GM13976 (cell line): ENCODE measurements at places on chromosomes 4 and X.

DNA sequence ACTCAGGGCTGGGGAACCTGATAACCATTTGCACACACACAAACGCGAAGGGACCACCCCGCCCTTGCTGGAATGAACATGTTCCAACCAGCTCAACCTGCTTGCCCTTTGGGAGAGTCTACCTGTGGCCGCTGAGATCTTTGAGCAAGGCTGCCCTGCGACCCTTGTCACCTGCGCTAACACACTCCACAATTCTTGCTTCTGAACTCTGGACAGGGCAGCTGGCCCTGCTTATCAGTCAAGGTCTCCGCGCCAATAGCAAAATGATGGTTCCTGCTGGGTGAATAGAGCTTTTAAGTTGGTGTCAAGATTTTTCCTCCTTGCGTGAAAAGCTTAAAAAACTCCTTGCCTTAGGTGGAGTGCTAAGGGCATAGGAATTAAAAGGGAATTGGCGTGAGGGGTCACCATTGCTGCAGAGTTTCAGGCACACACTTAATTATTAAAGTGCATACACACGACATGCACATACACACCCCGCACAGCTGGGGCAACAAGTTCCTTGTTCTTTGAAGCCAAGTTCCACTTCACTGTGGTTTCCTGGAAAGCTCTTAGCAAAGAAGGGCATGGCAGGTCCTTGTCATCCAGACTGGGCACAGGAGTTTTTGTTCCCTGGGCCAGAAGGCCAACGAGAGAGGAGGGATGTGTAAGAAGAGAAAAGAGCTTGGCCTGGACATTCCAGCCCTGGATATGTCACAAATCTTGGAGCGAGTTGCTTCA is 207.7 kb downstream of the STIM2 start:
- DNase-seq = no peak

GRCh38 chr4:165476214-165477098 is 97.6 kb downstream of the CPE start:
- no peak for DNase-seq

DNA sequence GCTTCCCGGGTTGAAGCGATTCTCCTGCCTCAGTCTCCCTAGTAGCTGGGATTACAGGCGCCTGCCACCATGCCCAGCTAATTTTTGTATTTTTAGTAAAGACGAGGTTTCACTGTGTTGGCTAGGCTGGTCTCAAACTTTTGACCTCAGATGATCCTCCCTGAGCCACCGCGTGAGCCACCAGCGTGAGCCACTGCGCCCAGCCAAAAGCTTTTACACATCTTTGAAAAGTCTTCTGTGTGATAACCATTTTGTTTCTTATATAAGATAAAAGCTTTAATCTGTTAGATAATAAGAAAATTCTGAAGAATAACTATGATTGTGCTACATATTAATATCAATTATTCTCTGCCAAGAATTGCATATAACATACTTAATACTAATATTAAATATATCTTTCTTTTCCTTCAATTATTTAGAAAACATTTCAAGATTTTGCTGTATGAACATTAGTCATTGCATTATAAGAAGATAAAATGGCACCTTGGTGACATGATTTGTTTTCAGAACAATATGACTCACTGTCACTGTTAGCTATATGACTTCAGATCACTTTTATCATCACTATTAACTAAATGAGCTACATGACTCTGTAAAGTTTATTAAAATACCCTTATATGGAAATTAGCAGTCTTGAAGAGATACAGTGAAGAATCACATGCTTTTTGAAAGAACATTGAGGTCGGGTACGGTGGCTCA is 33.4 kb downstream of the RUFY3 start:
- no peak for DNase-seq

GRCh38 chr4:77104388-77104787 is 28.6 kb upstream of the CCNI start:
- DNase-seq = no peak

DNA sequence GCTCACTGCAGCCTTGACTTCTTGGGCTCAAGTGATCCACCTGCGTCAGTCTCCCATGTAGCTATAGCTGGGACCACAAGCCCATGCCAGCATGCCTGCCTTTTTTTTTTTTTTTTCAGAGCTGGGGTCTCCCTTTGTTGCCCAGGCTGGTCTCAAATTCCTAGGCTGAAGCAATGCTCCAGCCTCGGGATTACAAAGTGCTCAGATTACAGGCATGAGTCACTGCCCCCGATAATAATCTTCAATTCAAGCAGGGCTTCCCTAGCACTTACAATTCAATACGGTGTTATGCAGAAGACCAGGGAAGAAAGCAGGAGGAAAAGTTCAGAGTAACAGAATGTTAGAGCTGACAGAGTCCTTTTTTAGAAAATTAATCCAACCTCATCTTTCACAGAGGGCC is 26.1 kb downstream of the OTOP1 start:
- DNase-seq = no peak

DNA sequence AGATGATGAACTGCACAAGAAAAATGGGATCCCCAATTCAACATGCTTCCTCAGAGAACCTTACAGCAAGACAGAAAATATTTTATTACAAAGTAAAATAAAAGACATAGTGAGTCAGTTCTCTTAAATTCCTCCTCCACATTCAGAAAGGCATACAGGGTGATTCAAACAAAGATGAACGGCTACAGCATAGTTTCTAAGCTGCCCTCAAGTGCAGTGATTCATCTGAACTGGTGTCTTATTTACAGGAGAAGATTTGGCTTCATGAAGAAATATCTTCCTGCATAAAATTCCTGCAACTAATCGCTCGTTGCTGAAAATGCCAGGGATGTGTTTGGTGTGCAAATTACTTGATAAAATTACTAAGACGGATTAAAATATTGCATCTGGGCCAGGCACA is 103.6 kb downstream of the PRKX start:
- no peak for DNase-seq

GRCh38 chrX:136387951-136388502 is 87.3 kb downstream of the ADGRG4 start:
- no peak for DNase-seq

DNA sequence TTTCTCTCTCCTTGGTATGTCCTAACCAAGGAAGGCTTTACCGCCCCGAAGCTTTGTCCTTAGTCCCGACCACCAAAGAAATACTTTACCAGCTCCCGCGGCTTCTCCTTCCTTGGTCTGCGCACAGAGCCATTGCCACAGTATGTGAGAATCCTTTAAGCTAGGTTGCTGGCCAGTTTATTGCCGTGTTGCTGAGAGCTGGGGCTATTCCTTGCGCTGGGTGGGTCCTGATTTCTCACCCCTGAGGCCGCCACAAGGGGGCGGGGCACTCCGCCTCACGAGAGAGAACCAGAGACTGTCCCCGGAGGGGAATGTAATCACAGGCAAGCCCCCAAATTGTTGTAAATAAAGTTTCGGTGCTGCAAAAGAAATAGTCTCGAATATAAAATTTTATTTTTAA is 331.0 kb upstream of the PCDH10 start:
- DNase-seq = no peak

DNA sequence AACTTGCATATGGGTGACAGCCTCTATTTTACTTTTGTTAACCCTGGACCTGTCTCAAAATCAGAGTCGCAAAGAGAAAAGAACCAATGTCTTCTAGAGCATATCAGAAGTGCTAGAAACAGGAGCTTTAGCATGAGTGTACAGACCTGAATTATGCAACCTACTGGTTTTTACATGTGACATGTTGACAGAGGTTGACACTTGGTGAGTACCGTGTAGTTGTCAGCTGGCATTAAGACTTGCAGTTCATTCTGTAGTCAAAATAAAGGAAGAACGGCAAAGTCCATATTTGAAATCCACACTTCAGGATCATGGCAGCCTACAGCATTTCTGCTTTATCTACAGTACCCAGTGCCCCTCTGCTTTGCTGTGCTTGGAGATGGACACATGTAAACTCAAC is 291.9 kb upstream of the TENM3 start:
- no peak for DNase-seq

DNA sequence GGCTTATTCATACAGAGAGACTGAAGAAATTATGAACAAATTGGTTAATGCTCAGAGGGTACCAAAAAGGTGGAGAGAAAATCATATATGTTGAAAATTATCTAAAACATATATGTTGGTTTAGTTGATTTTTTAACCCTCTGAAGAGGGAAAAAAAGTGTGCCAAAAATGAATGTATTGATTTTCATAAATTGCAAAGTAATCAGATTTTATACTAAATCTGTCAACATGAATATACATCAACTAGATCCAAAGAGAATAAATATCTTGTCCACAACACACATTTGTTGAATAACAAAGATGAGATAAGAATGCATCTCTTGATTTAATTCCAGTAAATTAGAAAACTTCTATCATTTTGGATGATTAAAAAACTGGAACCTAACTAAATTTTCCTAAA is 125.3 kb upstream of the TACR3 start:
- no peak for DNase-seq

DNA sequence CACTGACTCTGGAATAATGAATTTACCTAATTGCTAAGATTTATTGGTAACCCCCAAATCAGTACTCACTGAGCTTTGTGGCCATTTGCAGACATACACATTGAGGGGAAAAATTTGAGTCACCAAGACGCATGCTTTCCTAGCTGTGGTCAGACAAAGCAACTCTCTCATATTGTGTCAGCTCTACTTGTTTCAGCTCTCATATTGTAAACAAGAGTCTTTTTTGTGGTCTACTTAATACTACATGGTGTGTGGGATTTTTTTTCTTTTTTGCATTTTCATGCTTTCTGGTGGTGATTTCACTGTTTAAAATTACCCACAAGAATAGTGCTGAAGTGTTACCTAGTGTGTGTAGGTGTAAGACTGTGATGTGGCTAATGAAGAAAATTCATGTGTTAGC is 428.2 kb upstream of the GALNT7 start:
- no peak for DNase-seq

- DNase-seq = no peak
These were observed 26.7 kb upstream of the C1QTNF7 start for GRCh38 chr4:15400981-15401671.

DNA sequence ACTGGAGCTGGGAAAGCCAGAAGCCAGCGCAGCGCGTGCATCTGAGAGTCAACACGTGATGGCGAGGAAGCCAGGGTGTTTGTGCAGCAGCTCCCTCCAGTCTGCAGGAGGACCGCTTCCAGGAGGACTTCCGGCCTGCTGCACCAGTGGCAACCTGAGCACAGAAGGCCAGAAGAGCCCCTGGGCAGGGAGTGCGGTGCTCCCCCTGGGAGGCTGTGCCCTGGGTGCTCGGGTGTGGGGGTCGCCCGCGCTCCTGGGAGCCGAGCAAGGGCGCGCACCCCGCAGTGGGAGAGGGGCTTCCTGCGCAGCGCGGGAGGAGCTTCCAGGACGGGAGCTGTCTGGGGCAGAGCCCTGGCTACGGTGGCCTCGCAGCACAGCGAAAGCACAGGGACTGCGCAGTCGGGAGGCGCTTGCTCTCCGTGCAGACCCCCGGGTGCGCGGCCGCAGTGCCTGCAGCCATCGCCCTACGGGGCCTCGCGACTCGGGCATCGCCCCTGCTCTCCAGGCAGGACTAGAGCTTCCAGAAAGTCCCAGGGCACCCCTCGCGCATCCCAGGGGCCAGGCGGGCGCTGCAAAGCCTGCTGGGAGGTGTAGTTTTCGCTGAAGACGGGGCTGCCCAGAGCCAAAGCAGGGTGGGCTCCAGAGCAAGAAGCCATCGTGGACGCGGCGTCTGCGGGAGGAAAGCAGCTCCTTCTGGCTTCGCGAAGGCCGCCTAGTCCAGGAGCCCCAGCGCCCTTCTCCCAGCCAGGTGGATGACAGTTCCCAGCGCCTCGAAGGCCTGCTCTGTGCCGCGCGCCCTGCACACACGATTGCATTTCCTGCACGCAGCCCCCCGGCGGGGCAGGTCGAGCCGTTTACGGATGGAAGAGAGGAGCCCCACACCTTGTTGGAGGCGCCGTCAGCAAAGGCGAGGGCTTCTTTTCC is 24.1 kb upstream of the WFS1 start:
- DNase-seq = no peak

- no peak for DNase-seq
These were observed 55.5 kb upstream of the MAGED1 start for GRCh38 chrX:51837921-51838320.

GRCh38 chr4:173835903-173836302 is 305.9 kb upstream of the HAND2 start:
- DNase-seq = no peak

GRCh38 chrX:63363788-63364187 is 12.7 kb upstream of the SPIN4 start:
- DNase-seq = no peak

DNA sequence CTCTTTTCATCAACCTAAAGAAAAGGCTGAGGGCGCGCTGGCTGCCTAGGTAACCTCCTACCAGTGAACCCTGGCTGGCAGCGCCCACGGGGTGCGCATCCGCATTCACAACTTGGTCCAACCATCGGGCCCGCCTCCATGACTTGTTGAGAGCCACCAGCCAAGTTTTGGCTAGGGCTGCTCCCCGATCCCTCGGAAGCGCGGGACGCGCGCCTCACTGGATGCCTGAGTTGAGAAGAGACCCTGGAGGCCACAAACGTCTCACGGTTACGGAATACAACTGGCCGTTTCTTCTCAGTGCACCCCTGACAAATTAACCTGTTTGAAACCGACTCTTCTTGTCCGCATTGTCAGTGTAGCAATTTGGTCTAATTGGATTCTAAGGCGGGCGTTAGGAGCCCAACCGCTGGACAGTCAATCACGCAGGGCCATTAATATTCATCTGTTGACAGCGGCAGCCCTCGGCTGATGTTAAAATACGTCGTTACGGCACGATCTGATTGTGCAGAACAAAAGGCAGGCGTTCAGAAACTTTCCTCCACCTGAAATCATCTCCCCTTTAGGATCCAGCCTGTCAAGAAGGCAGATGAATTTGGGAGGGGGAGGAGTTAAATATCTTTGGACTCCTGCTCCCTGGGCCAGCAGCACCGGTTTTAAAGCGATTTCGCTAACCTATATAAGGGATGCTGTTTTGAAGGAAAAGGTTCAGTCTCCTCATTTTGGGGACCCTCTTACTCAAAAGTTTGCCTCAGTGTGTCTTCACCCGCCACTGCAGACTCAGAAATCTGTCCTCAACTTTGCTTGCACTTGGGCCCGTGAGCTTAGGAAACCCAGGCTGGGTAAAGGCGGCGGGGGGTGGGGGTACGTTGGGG is 1.2 kb downstream of the GPC3 start:
- DNase-seq = no peak

DNA sequence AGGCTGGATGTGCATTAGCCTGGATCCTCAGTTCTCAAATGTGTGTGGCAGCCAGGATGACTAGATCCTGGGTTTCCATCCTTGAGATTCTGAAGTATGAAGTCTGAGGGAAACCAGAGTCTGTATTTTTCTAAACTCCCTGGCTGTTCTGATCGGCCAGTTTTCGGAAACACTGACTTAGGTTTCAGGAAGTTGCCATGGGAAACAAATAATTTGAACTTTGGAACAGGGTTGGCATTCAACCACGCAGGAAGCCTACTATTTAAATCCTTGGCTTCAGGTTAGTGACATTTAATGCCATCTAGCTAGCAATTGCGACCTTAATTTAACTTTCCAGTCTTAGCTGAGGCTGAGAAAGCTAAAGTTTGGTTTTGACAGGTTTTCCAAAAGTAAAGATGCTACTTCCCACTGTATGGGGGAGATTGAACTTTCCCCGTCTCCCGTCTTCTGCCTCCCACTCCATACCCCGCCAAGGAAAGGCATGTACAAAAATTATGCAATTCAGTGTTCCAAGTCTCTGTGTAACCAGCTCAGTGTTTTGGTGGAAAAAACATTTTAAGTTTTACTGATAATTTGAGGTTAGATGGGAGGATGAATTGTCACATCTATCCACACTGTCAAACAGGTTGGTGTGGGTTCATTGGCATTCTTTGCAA is 67.6 kb downstream of the PDGFRA start:
- no peak for DNase-seq

- no peak for DNase-seq
These were observed 141.5 kb downstream of the GLRA2 start for GRCh38 chrX:14670819-14671218.

GRCh38 chrX:105488716-105489115 is 268.2 kb upstream of the TEX13A start:
- no peak for DNase-seq

- DNase-seq = no peak
These were observed 67.9 kb downstream of the STK32B start for GRCh38 chr4:5118994-5119835.
